ENCODE measurements at places on chromosomes 5 and 9. TPM values are rescaled to one million over a fixed set of nuclear protein-coding genes. Genes with fewer than 3 reads are reported as not detected.

Gene HNRNPK
- total RNA-seq: 312 TPM

Gene FOXD4
- total RNA-seq: 0.15 TPM

DNA sequence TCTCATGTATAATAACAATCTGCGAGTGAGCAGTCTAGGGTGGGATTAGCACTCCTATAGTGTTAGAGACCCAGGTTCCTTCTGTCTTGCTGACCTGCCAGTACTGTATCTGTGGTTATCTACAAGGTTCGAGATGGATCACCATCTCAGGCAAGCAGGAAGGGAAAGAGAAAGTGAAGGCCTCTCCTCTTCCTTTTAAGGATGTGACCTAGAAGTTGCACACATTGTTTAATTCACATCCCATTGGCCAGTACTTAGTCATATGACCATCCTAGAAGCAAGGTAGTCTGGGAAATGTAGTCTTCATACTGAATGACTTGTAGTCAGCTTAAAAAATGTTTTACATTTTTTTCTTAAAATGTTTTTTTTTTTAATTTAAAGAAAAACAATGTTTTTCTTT lies 168.6 kb downstream of the CARTPT start:
- no peak for DNase-seq

Gene GPR150
- not detected for total RNA-seq

DNA sequence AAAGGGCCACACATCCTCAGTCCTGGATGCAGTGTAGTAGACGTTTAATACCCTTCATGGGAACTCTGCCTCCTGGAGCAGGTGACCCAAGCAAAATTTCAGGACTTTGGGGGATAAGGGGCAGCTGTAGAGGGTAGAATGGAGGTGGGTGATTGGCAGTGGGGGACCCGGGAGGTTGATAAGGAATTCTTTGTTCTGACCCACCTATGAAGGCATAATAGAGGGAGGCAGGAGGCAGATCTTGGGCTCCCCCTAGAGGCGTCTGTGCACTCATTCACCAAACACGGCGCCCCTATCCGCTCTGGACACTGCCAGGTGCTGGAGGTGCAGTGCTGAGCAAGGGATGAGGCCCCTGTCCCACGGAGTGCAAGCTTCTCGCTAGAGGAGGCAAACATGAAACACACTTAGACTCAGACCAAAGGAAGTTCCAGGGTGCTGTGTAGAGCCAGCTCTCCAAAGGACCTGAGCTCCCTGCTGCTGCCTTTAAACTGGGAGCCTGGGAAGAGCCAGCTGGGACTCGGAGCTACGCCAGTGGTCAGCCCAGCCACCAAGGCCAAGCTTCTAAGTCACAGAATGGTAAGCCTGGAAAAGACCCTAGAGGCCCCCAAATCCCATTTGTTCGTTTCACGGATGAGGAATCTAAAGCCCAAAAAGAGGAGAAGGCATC lies 7.7 kb downstream of the IL17B start:
- DNase-seq: peak; percentile 80

DNA sequence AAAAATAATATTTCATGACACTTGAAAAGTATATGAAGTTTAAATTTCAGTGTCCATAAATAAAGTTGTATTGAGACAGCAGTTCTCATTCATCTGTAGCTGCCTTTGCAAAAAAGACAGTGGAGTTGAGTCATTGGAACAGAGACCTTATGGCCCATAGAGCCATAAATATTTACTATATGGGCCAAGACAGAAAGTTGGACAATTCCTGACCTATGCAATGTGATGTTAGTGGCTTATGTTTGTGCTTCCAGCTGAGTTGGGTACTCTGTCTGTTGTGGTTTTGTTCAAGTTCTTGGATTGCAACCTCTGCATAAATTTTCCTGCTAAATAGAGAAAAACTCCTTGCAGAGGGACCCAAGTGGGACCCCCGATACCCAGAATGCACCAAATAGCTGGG lies 69.8 kb downstream of the KCNIP1 start:
- no peak for DNase-seq

Gene PCDHGB2
- 5.9 TPM for total RNA-seq

GRCh38 chr5:25009063-25009462 lies 364.3 kb upstream of the CDH10 start:
- DNase-seq: no peak

GRCh38 chr9:96086936-96087571 lies 211.6 kb downstream of the ERCC6L2 start:
- DNase-seq: no peak
